ENCODE measurements at places on chromosomes 7 and 10. TPM values are rescaled to one million over a fixed set of nuclear protein-coding genes. Genes with fewer than 3 reads are reported as not detected.

OR2A12 gene
- total RNA-seq = not detected

PAPOLB gene
- total RNA-seq = 0.24 TPM

GJD4 gene
- total RNA-seq = not detected

- no peak for DNase-seq
Measured at GRCh38 chr10:61744469-61744868, 81.7 kb downstream of the CABCOCO1 start.

GRCh38 chr7:145169908-145170307, 334.1 kb upstream of the TPK1 start:
- DNase-seq = no peak

DNA sequence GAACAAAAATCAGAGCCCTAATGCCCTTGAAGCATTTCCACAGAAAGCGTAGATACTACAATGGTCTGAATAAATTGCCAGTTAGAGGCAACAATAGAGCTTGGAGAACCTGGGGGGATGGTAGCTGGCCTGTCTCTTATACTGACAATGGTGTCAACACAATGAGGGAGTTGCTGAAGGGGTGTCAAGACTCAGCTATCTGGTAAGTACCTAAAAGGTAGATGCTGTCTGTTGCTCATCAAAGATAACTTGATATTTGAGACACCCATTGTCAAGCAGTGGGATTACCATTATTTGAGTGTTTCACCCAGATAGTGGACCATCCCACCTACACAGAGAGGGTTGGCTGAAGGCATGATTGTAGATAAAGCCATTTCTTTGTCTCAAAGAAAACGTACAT, 72.8 kb downstream of the PDE1C start:
- DNase-seq = no peak

GRCh38 chr7:100642534-100642907, 1.2 kb upstream of the TFR2 start:
- no peak for DNase-seq

- peak; percentile 63 for DNase-seq
Measured at GRCh38 chr10:133396035-133396624, 2.2 kb downstream of the MTG1 start.

GRCh38 chr10:94546049-94546900, 687 bp downstream of the HELLS start:
- no peak for DNase-seq

GRCh38 chr7:139830782-139831501, 1.9 kb downstream of the TBXAS1 start:
- no peak for DNase-seq

DNA sequence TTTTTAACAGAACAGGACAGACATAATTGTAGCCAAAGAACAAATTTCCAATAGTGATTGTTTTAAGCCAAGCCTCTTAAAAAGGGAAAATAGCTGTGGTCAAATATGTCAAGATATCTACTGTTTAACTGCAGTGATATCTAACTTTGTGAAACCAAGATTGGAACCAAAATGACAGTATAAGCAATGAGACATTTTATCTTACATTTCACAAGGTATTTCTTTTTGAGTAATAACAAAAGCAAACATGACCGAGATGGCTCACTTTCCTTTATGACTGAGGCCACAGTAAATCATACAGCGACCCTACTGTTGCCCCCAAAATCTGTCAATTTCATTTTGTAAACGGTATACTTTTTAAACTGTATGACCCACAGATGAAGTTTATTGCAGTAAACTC, 215.8 kb downstream of the MLLT10 start:
- no peak for DNase-seq

DNA sequence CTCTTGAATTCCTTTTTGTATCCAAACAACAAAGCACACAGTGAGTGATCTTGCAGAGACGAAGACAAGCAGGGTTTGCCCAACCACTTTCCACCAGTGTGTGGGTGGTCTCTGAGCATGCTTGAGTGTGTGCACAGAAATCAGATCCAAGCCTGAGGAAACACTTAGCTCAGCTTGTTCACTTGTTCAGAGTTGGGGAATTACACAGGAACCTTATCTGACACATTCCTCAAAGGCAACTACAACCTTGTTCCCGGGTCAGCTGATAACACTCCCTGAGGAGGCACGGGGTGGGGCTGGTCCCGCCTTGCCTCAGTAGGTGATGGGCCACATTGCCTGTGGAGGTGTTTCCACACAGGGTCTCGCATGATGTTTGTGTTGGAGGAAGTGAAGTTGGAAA, 216.9 kb downstream of the DYNC1I1 start:
- DNase-seq = no peak
